Spinal cord (tissue), 10 donors: ENCODE measurements at places on chromosomes 5 and 9. TPM values are rescaled to one million over a fixed set of nuclear protein-coding genes. Genes with fewer than 3 reads are reported as not detected.

Gene FIBCD1
- 1.2 TPM for total RNA-seq

DNA sequence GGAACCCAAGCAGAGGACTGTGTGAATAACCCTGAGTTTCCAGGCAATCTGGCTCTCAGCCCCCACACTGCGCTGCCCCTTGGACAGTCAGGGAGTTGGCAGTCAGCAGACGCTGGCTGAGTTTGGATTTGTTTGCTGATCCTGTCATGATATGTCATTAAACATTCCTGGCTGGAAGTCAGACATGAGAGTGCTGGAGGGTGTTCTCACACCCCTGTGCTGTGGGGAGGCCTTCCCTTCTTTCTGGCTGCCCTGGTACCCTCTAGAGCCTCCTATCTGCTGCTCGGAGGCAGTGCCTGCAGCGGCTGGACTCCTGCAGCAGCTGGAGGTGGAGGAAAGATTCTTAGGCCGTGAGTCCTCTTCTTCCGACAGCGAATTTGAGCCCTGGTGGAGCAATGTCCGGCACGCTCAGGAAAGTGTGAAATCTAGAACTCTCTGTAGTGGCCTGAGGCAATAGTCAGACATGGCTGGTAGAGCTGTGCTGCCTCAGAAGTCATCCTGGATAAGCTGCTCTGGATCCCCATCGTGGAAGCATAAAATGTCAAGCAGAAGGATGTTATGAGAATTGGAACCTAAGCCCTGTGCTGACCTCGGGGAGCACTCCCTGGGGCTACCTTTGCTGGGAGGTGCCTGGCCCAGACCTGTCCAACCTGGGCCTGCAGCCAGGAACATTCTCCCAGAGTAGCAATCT is 72.0 kb downstream of the PDE8B start:
- no peak for DNase-seq

- DNase-seq, result peak; percentile 53
Measured at GRCh38 chr5:39713250-39713916, 288.6 kb upstream of the DAB2 start.

DNA sequence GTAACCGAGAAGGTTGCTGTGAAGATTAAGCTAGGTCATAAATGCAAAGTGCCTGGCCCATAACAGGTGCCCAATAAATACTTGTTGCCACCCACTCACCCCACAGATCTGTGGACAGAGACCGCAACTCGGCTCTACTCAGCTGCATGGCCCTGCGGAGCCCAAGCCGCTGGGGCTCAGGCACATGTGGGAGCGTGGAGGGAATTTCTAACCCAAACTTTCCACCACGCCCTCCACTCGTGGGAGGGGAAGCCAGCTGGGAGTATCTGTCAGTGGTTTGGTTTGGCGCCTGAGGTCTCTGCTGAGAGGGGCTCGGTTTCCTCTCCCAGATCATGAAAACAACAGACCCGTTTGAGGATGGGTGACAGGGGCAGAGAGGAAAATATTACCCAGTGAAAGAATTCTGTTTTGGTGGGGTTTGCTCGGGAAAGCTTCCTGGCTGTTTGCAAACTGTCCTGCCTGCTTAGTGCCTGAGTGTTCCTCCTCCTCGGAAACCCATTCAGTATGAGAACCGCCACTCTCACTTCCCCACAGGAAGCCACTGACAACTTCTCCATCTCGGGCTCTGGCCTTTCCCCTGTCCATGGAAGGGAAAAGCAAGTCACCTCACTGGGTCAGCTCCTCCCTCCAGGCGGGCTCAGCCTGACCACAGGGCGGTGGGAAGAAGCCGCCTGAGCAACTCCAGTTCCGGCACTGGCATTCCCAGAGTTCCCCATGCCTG is 60.1 kb downstream of the RGS3 start:
- DNase-seq, result no peak

- DNase-seq, result no peak
Measured at GRCh38 chr9:89340332-89340731, 22.0 kb downstream of the SECISBP2 start.

DNA sequence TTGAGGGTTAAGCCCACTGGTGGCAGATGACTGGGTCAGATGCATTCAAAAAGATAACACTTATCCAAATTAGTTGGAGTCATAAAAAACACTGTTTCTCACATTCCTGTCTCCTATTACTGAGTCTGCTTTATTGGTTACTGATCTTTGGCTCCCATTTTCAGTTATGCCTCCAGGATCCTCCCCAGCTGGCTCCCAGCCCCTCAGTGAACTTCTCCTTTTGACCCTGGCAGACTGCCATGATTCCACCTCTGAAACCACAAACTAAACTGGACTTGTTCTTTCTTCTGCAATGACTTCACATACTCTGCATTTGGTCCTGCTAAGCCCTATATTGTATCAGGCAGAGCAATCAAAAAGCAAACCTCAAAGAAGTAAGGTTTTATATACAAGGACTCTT is 860.8 kb upstream of the DMAC1 start:
- peak; percentile 68 for DNase-seq

DNA sequence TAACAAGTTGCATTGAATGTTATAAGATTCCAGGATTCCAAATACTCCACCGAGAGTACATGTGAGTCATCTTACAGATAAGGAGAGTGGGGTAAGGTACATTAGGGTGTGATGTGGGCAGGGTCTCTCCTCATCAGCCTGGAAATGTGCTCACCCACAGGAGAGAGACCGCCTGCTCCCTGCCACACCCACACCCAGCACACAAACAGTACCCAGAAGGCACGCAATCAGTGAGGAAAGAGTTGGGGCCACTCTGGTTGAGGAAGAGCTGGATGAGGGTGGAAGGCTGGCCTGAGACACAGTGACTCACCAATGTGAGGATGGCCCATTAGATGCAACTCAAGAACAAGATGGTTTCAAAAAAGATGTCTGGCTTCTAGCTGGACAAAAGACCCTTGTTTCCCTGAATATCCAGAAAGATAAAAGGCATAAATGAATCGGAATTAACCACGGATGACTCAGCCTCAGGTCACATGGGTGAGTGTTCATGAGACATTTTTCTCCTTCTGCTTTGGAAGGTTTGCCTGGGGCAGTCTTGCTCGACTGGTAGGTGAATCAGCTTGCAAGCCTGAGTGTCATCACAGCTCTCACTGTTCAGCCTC is 51.1 kb upstream of the LHFPL2 start:
- no peak for DNase-seq

- no peak for DNase-seq
Measured at GRCh38 chr5:137398154-137398553, 101.0 kb downstream of the SPOCK1 start.

- DNase-seq, result no peak
Measured at GRCh38 chr9:83403527-83404238, 134.5 kb downstream of the FRMD3 start.

DNA sequence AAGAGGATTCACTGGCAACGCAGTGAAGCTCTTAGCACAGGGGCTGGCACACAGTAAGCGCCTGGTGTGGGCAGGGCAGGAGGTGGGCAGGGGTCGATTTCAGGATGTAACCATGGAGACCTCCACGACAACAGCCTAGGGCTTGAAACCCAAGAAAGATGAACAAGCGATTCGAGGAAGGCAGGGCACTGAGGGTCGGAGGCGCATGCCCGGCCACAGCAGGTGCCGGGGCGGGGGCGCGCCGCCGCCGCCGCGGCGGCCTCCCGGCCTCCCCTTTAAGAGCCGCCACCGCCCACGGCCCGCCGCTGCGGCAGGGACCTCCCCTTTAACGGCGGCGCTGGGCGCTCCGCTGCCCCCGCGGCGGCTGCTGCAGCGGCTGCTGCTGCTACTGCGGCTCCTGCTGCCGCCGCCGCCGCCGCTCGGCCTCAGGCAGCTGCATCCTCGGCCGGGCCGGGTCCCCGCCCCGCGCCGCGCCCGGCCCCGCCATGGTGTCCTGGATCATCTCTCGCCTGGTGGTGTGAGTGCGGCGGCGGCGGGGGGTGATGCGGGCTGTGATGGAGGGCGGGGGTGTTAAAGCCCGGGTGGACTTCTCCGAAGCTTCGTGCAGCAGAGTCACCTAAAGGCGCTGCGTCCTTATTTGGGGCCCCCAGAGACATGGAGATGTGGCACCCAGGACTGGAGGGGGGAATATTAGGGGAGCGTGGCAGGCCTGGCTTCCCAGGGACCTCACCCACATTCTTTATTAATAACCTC is at the start of gene REEP2:
REEP2 (plus strand) TSS at position 334 of the 753 bp plus-strand sequence; CDS start at position 486, 152 bp downstream.
- DNase-seq, result peak; percentile 21

Gene PCDHA4
- 8.6 TPM for total RNA-seq

- DNase-seq, result no peak
Measured at GRCh38 chr5:157177953-157178352, 2.7 kb upstream of the ITK start.

Gene UBTD2
- 46.9 TPM for total RNA-seq

Gene CDH18
- 90.3 TPM for total RNA-seq

DNA sequence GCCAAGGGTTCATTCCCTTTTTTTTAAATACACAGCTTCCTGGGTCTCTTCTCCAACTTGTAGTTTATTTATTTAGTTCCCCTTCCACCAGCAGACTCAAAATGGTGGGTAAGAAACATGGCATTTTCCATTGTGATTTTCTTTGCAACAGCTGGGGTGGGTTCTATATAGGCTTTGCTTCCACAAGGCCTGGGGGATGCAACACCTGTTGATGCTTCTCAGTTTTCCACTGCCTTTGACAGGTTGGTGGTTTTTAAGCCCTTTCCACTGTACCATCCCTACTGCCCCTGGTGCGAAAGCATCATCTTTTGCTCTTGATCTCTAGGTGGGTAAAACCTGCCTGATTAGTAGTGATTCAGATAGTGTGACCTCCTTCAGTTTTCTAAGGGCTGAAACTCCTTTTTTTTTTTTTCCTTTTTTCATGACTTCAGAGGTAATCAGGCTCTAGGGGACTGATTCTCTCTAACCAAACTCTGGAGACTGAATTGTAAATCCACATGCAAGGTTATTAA is 8.5 kb downstream of the KDM3B start:
- DNase-seq, result no peak

DNA sequence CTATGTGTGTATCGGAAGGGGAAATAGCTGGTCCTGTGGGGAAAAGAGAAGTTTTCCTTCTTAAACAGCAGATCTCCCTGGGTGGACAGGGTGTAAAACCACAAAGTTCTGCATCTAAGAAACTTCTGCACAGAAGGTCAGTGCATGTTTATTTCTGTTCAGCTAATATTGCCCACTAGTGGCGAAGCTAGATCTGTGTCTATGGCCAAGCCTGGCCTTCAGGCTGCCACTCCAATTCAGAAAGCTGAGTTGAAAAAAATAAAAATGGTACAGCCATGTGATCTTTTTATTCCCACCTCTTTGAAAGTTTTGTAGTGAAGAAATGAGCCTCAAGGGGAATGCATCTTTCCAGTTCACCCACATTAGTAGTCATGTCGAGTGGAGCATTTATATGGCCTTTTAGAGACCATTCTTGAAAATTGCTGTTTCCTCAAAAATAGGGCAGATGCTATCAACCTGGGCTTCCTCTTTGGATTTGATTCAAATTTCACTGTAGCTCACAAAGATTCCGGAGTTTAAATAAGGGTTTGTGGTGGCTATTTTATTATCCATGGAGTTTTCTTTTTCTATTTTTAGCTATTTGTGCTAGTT is 488.0 kb downstream of the PRELID2 start:
- DNase-seq, result peak; percentile 51

Gene FAM151B
- total RNA-seq, result 15.5 TPM

GRCh38 chr5:153630546-153630945 is 140.1 kb downstream of the GRIA1 start:
- no peak for DNase-seq

- DNase-seq, result no peak
Measured at GRCh38 chr9:120832807-120833206, 9.9 kb downstream of the PSMD5 start.

Gene PIP5KL1
- 7.3 TPM for total RNA-seq

Gene ANKRD18A
- 10.0 TPM for total RNA-seq

Gene UGT3A1
- total RNA-seq, result under 0.01 TPM

Gene ACSL6
- 27.9 TPM for total RNA-seq

Gene ARID3C
- 1.1 TPM for total RNA-seq

DNA sequence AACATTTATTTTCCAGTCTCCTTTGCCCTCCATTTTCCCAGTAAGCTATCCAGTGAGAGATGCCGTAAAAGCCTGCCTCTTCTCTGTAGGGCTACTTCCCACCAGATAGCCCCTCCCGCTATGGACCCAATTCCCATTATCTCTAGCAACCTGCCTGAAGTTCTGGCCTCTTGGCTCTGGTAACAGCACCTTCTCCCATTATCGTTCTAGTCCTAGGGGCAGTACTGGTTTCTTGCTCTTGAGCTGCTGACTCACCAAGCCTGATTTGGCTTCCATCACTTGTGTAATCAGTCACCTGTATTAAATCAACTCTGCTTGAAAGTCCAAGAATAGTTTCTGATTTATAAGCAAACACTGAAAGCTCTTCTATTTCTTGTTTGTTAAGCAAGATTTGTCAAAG is 42.8 kb upstream of the PARP8 start:
- DNase-seq, result no peak

- DNase-seq, result no peak
Measured at GRCh38 chr5:151598984-151599383, 7.9 kb upstream of the FAT2 start.

DNA sequence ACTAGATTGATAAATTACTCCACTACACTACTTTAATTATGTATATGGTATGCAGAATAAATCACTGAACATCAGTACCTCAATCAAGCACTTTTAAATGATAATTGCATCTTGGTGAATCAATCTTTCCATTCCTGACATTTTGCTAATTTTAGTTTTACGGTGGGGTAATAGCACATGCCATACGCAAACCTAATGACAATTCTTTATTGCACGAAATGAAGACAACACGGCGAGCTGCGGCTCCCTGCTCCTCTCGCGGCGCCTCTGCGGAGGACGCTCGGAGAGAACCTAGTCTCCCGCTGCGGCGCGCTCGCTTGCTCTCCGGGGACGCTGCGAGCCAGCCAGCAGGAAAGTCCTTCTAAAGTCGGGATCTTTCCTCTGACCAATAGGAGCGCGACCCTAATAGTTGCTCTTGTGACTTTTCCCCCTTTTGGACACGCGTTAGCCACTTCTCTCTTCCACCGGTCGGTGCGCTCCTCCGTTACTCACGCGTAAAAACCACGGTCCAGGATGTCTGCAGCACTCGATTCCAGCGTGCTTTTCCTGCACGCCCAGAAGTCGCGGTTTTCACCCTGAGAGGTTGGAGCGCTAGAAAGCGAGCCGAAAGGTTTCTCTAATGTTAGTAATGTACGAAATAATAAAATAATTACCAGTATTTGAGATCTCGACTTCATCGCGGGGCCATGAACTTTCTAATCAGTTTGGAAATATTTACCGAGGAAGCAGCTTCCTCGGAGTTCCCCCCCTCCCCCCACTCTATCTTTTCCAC is 1.0 kb upstream of the MEF2C start:
- peak; percentile 84 for DNase-seq

Gene SAXO1
- 0.17 TPM for total RNA-seq

Gene TMEM267
- total RNA-seq, result 32.1 TPM

Gene AP3B1
- total RNA-seq, result 46.4 TPM
